ENCODE measurements at places on chromosomes 7 and 10.
A peak's percentile ranks its signal among the peaks of the same experiment; 100 is the strongest.

GRCh38 chr7:8189625-8190024 lies 72.3 kb downstream of the ICA1 start:
- DNase-seq, result no peak

- no peak for DNase-seq
Measured at GRCh38 chr7:54299426-54299825, 242.7 kb upstream of the VSTM2A start.

- DNase-seq, result no peak
Measured at GRCh38 chr7:156223935-156224832, 411.9 kb upstream of the SHH start.

GRCh38 chr10:12656518-12657142 lies 307.3 kb downstream of the CAMK1D start:
- peak; percentile 70 for DNase-seq

DNA sequence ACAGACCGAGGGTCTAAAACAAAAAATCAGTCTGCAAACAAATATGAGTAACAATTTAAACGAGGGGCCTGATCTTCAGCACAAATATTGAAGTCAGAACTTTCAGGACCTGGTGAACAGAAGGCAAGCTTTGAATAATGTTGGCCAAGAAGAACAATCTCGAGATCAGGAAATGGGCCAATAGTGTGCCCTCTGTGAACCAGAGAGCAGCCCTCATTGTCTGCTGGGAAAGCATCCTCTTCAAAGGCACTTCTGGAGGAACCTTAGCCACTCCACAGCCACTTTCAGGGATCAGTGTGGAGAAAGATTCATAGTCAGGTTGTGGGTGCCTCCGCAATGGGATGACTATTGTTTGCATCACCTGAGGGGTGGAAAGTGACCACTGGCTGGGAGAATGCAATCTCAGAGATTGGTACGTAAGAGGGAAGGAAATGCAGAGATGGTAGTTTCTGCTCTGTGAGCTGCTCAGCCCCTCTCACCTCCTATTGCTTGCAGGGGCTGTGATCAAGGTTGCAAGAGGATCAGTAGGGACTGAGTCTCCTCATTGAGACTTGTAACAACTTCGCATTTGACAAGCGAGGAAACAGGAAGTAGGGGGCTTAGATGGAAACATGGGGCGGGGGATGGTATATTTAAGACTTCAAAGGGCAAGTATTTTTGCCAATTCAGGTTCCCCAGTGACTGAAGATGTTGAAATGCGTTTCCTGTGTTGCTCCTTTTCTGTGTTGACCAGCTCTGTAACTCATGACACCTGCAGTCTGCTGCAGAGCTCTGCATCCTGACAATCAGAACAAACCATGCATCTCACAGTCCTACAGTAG lies 28.4 kb upstream of the IFRD1 start:
- DNase-seq, result peak; percentile 83

- DNase-seq, result peak; percentile 89
Measured at GRCh38 chr10:7084280-7085005, 326.4 kb downstream of the SFMBT2 start.

GRCh38 chr10:97234400-97234799 lies 48.6 kb upstream of the SLIT1 start:
- peak; percentile 57 for DNase-seq

DNA sequence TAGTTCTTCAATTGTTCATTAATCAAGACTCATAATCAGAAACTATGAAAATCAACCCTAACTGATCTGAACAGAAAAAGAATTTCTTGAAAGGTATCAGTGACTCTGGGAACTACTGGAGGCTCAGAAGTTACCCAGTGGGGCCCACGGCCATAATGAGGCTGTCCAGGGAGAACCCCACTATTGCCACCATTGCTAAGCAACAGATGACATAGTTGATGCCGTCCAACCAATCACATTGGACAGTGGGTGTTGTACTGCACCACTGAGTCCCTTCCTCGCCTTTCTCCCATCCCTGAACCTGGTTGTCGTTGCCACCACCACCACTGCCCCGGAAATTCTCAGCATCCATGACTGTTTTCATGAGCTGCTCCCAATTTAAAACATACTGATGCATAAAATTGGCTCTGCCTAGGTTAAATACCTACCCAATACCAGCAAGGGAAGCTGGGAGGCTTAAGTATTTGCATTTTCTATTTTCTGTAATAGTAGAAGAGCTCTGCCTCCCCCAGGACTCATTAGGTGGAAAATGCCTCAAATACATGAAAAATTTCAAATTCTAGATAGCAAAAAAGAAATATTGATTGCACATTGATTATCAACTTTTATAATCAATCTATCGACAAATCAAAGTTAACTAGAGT lies 26.7 kb upstream of the USP6NL start:
- no peak for DNase-seq

DNA sequence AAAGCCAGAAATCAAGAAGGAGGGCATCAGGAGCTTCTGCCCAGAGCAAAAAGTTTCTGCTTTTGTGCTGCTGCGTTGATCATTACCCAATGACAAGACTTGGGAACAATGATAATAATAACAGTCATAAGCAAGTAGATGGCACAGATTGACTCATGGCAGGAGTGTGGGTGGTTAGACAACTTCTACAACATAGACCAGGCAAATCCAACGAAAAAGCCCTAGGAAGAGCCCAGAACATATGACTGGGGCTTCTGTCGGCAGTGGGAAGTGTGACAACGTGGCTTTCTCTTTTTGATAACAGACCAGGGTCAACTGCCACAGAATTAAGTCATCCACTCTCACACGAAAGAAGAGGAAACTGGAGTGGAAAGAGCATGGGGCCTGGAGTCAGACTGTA lies 85.4 kb upstream of the TRIL start:
- no peak for DNase-seq

GRCh38 chr7:123677061-123677715 lies 21.5 kb downstream of the LMOD2 start:
- no peak for DNase-seq

- DNase-seq, result no peak
Measured at GRCh38 chr10:95394161-95394880, 103.5 kb upstream of the PDLIM1 start.

GRCh38 chr7:133633055-133633454 lies 380.2 kb downstream of the EXOC4 start:
- peak; percentile 67 for DNase-seq

DNA sequence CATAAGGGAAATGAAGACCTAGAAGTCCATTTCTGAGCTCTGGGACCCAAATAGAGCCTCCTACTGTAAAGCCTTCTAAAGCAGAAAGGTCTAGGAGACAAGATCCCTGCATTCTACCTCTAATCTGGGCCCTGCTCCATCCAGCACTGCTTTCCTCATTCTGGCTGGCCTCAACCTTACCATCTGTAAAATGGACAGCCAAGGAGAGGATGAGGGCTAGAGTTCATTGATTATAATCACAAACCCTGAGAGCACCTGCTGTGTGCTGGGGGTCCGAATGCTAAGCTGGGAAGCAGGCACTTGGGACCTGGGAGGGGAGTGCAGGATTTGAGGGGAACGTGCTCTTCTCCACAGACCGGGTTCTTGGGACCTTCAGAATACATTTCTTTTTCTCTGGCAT lies 454.0 kb upstream of the ZMIZ1 start:
- DNase-seq, result no peak

Data from AML-193 (cell line).